ENCODE measurements at places on chromosomes 11 and 22. TPM values are rescaled to one million over a fixed set of nuclear protein-coding genes. Genes with fewer than 3 reads are reported as not detected.

- DNase-seq = no peak
These were observed 157.5 kb downstream of the TRIM29 start for GRCh38 chr11:119980431-119980830.

UCP3 gene
- 6.8 TPM for total RNA-seq

GRCh38 chr22:19783586-19784383 lies 23.2 kb downstream of the TBX1 start:
- DNase-seq = no peak

C11orf91 gene
- not detected for total RNA-seq

DNA sequence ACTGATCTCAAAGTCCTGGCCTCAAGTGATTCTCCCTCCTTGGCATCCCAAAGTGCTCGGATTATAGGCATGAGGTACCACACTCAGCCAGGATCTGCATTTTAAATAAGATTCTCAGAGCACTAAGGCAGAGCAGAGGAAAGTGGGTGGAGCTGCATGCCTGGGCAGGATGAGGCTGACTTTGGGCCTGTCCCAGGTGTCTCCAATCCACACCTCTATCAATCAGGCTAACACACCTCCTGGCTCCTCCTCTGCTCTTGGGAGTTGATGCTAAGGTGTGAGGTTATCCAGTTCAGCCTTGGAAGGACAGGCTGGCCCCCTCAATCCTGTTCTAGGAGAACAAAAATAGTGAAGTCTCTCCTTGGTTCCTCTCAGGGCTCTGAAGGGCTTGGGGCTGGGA lies 30.2 kb upstream of the P2RY2 start:
- no peak for DNase-seq

Measured in prostate gland (tissue), 2 donors.